ENCODE measurements at places on chromosomes 5 and 9. TPM values are rescaled to one million over a fixed set of nuclear protein-coding genes. Genes with fewer than 3 reads are reported as not detected.

IFNA7 gene
- total RNA-seq = not detected

CERCAM gene
- 27.0 TPM for total RNA-seq

DNA sequence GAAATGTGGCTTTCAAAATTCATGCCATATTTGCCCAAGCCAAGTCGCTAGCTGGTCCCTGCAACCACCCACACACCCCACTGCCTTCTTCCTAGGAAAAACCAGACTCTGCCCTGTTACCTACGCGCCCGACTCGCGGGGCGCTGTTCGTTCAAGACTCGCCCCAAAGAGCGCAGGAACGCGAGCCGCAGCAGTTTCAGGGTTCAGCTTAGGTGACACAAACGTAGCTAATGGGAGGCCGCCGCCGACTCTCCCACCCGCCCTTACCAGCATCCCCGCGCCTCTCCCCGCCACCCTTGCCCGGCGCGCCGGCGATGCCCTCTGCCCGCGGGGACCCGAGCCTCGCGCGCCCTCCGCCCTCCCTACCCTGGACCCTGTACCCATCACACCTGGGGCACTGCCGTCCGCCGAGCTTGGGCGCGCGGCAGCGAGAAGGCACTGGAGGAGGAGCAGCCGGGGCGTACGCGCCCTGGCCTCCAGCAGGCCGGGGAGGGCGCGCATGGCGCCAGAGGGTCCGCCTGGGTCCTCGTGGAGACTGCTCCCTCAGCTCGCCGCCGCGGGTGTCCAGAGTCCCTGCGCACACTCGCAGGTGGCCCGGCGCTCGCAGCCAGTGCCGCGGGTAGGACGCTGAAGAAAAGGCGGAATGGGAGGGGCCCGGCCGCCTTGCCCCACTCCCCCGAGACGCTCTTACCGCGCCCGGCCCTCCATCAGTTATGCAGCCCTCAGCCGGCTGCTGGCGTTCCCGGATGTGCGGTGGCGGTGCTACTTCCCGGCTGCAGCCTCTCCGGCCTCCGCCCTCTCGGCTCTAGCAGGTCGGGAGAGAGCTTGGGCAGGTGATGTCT lies at the start of gene EMB:
Gene EMB (minus strand): TSS at position 638 of the 842 bp plus-strand sequence. CDS start 137 bp downstream, at position 501.
- peak within 1 kb of the TSS; percentile 48 for H3K4me3 ChIP-seq
- peaks cover 3% of the 10 kb centered on the region for H3K4me1 ChIP-seq
- peak within 1 kb of the TSS; percentile 59 for H3K27ac ChIP-seq

- no peak overlapping the region for H3K4me3 ChIP-seq
- H3K4me1 ChIP-seq = peaks cover 11% of the 10 kb centered on the region
- H3K36me3 ChIP-seq = no peaks in the 10 kb centered on the region
- no peak for DNase-seq
These were observed 132.4 kb downstream of the KCNIP1 start for GRCh38 chr5:170636206-170636605.

DNA sequence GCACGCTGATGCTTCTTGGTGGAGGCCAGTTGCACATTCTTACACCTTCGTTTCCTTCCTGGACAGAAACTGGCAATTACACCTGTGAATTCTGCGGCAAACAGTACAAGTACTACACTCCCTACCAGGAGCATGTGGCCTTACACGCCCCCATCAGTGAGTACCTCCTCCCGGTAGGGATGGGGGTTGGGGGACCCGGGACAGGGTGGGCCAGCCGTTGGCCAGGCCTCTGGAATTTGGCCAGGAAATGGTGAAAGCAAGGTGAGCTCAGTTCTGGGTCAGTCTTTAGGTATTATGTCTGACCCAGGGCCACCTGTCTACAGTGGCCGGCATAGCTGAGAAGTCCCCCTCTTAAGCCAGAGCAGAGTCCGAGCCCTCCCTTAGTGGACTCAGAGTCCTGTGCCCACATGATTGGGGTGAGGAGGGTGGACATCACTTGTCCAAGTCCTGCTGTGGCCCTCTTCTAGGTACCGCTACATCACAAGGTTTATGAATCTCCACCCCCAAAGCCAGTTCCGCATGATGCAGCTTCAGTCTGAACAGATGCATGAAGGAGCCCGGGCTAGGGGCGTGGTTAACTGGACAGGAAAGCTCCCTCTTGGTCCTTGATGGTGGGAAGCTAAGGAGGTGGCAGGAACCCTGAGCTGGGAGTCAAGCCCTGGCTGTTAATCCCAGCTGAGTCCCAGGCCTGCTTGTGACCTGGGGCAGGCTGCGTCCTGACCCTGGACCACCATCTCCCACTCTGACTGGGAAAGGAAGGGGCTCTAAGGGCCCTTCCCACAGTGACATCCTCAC lies 61.3 kb downstream of the AMBP start:
- no peak overlapping the region for H3K4me3 ChIP-seq
- no peaks in the 10 kb centered on the region for H3K36me3 ChIP-seq
- no peak for DNase-seq

GRCh38 chr5:86806206-86806605 lies 188.5 kb downstream of the COX7C start:
- H3K4me1 ChIP-seq = no peaks in the 10 kb centered on the region
- no peaks in the 10 kb centered on the region for H3K27me3 ChIP-seq
- H3K27ac ChIP-seq = no peak overlapping the region
- H3K4me3 ChIP-seq = no peak overlapping the region
- H3K36me3 ChIP-seq = no peaks in the 10 kb centered on the region

DNA sequence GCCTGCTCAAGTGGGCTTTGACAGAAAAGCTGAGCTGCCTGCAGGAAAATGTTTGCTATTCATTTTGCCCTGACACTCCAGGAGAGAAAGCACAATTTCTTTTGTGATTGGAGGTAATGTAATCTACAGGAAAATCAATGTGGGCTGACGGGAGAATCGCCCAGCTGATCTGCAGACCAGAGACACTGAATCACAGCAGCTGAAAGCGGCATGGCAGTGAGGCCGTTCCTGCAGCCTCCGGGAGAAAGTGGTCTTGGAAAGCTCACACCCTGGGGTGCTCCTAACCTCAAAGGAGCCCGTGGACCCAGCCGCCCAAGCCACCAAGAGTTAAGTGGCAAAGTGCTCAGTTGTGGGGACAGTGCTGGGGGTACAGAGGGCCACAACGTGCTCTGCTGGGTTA lies 593.6 kb downstream of the BNC2 start:
- no peaks in the 10 kb centered on the region for H3K36me3 ChIP-seq
- H3K4me1 ChIP-seq = no peaks in the 10 kb centered on the region
- H3K4me3 ChIP-seq = no peak overlapping the region

DNA sequence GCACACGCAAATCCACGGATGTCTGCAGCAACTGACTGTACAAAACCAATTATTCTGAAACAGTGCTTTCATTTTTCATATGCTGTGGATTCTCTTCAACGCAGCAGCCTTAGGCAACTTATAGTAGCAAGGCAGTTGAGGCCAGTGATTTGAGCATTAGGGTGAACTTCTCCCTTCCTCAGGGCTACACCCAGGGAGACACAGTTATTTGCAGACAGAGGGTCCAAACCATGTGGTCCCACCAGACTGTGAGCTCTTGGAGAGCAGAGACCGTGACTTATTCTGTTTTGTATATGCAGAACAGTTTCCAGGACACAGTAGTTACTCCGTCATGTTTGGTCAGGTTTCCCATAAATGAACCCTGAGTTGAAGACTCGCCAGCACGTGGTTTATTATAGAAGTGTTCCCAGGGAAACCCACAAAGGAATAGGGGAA lies 19.0 kb upstream of the WHRN start:
- H3K27ac ChIP-seq = no peak overlapping the region
- H3K4me1 ChIP-seq = peaks cover 16% of the 10 kb centered on the region
- H3K27me3 ChIP-seq = 0 out of 2 replicates have a peak, but pooled peaks cover 9% of the 10 kb centered on the region
- H3K4me3 ChIP-seq = no peak overlapping the region
- H3K36me3 ChIP-seq = no peaks in the 10 kb centered on the region

- no peaks in the 10 kb centered on the region for H3K36me3 ChIP-seq
- H3K27ac ChIP-seq = no peak overlapping the region
- peaks cover 12% of the 10 kb centered on the region for H3K27me3 ChIP-seq
- H3K4me1 ChIP-seq = no peaks in the 10 kb centered on the region
- no peak for DNase-seq
These were observed 455.2 kb downstream of the DTWD2 start for GRCh38 chr5:118533156-118533555.

- H3K27me3 ChIP-seq = no peaks in the 10 kb centered on the region
- H3K4me1 ChIP-seq = no peaks in the 10 kb centered on the region
- DNase-seq = no peak
- no peak overlapping the region for H3K4me3 ChIP-seq
- H3K27ac ChIP-seq = no peak overlapping the region
These were observed 142.8 kb upstream of the PDE4D start for GRCh38 chr5:60036192-60036938.

ELAVL2 gene
- not detected for total RNA-seq

GRCh38 chr9:111036429-111036789 lies 1.9 kb downstream of the LPAR1 start:
- H3K36me3 ChIP-seq = no peaks in the 10 kb centered on the region
- H3K4me1 ChIP-seq = peaks cover 23% of the 10 kb centered on the region
- no peak overlapping the region for H3K27ac ChIP-seq
- DNase-seq = peak; percentile 1
- H3K27me3 ChIP-seq = no peaks in the 10 kb centered on the region

DNA sequence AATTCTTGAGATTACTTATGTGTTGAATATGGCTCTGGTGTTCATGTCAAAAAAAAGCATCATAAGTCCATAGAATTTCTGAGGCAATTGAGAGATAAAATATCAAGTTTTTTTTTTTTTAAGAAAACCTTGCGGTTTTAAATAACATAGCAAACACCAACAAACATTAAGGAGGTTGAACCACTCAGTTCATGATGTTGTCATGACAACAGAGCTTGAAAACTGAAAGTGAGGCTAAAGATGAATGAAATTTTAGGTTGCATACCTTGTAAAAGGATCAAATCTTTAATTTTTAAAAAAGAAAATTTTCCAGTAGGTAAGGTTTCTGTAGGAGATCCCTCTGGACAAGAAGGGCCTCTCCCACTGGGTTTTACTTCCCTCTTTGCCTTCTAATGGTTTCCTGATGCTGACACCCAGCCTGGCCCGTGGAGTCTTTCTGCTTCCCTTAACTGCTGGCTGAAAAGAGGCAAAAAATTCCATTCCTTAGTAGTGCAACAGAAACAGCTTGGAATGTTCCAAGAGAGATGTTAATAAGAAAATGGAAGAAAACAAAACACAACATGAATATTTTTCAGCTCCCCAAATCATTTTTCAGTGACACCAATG lies 60.0 kb upstream of the FER start:
- no peak overlapping the region for H3K27ac ChIP-seq
- no peak overlapping the region for H3K4me3 ChIP-seq
- DNase-seq = no peak
- no peaks in the 10 kb centered on the region for H3K4me1 ChIP-seq
- no peaks in the 10 kb centered on the region for H3K27me3 ChIP-seq

- H3K27me3 ChIP-seq = no peaks in the 10 kb centered on the region
- no peak overlapping the region for H3K4me3 ChIP-seq
- DNase-seq = no peak
- H3K36me3 ChIP-seq = no peaks in the 10 kb centered on the region
- no peaks in the 10 kb centered on the region for H3K4me1 ChIP-seq
- H3K27ac ChIP-seq = no peak overlapping the region
These were observed 720 bp downstream of the TUSC1 start for GRCh38 chr9:25677301-25678146.

- H3K27me3 ChIP-seq = no peaks in the 10 kb centered on the region
- no peaks in the 10 kb centered on the region for H3K4me1 ChIP-seq
- H3K36me3 ChIP-seq = no peaks in the 10 kb centered on the region
- H3K27ac ChIP-seq = no peak overlapping the region
- no peak overlapping the region for H3K4me3 ChIP-seq
- DNase-seq = no peak
These were observed 34.0 kb downstream of the KLF4 start for GRCh38 chr9:107455425-107456135.

GRCh38 chr9:35695943-35696401 lies 6.2 kb upstream of the TPM2 start:
- H3K27me3 ChIP-seq = no peaks in the 10 kb centered on the region
- H3K36me3 ChIP-seq = peaks cover 31% of the 10 kb centered on the region
- peaks cover 11% of the 10 kb centered on the region for H3K4me1 ChIP-seq
- no peak overlapping the region for H3K4me3 ChIP-seq
- DNase-seq = no peak
- H3K27ac ChIP-seq = no peak overlapping the region

- H3K27me3 ChIP-seq = no peaks in the 10 kb centered on the region
- H3K27ac ChIP-seq = peak overlapping the region; percentile 53
- H3K4me1 ChIP-seq = peaks cover 4% of the 10 kb centered on the region
- DNase-seq = no peak
- H3K4me3 ChIP-seq = peak overlapping the region; percentile 93
- no peaks in the 10 kb centered on the region for H3K36me3 ChIP-seq
These were observed 548 bp downstream of the CEP120 start for GRCh38 chr5:123422433-123423277.

PRDM9 gene
- not detected for total RNA-seq

UNC5A gene
- 10.1 TPM for total RNA-seq

GRCh38 chr5:109739741-109740728 lies 50.3 kb downstream of the MAN2A1 start:
- no peak for DNase-seq
- no peak overlapping the region for H3K27ac ChIP-seq
- H3K36me3 ChIP-seq = no peaks in the 10 kb centered on the region
- H3K4me1 ChIP-seq = peaks cover 6% of the 10 kb centered on the region

Data from HCT116 (cell line).